ENCODE measurements at places on chromosomes 5 and 9.

DNA sequence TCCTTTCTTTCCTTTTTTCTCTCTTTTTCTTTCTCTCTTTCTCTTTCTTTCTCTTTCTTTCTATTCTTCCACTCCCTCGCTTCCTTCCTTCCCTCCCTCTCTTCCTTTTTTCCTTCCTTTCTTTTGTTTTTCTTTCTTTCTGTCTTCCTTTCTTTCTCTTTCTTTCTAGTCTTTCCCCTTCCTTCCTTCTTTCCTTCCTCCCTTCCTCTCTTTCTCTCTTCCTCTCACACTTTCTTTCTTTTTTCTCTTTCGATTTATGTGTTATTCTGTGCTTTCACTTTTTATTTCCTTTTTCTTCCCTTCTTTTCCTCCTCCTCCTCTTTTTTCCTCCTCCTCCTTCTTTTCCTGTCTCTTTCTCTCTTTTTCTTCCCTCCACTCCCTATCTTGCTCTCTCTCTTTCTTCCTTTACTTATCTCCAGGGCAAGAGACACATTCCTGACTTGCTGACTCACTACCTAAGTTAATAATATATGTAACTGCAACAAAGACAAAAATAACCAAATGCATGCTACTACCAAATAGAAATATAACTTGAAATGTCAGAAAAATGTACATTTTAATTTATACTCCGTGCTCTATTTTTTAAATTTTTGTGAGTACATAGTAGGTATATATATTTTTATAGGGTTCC lies 445.5 kb downstream of the GABRG2 start:
- DNase-seq = no peak

DNA sequence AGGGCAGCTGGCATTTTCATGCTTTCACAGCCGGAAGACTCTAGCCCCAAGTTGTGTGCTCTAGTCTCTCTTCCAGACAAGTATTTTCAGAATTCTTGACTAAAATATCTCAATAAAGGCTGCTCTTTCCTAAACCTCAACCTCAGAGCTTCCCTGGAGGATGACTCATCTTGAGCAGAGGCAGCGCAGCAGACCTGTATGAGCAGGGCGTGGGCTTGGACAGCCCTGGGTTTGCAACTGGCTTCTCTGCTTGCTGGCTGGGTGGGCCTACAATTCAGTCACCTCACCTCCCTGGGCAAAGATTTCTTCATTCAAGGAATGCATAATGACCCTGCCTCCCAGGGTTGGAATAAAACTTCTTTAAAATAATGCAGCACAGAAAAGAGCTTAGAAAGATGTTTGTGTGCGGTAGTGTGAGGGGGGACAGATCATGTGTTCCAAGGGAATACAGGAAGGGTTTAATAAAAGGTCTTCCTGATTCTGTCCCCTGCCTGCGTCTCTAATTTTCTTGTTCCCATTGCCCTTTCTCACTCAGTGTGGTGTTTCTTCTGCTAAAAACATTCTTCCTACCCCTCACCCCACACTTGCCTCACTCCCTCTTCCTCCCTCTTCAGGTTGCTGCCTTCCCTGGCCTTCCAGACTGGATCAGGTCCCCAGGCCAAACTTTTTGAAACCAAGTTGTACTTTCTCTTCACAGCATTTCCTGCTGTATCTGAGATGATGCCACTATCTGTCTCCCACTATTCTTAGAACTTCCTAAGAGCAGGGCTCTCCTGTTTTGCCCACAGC lies 39.4 kb upstream of the MAP1B start:
- DNase-seq = no peak

GRCh38 chr5:176371621-176372539 lies 6.6 kb downstream of the ARL10 start:
- no peak for DNase-seq

DNA sequence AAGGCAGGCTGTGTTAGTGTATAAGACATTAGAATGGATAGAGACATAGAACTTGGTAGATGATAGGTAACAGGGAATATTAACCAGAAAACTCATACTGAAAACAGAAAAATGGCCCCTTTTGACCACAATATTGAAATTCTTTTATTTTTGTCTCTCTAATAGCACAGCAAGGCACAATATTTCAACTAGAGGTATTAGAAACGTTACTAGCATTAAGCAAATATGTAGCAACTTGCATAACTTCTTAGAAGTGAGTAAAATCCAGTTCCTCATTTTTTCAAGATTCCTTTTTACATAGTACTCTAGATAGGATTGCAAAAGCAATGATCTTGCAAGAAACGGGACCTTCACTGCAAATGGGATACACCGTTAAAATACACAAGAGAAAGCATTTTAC lies 102.7 kb upstream of the VCAN start:
- no peak for DNase-seq

- DNase-seq = peak; percentile 64
Observed at GRCh38 chr5:177317959-177318377, 6.3 kb upstream of the MXD3 start.

- no peak for DNase-seq
Observed at GRCh38 chr9:128001779-128002298, 21.1 kb upstream of the EEIG1 start.

DNA sequence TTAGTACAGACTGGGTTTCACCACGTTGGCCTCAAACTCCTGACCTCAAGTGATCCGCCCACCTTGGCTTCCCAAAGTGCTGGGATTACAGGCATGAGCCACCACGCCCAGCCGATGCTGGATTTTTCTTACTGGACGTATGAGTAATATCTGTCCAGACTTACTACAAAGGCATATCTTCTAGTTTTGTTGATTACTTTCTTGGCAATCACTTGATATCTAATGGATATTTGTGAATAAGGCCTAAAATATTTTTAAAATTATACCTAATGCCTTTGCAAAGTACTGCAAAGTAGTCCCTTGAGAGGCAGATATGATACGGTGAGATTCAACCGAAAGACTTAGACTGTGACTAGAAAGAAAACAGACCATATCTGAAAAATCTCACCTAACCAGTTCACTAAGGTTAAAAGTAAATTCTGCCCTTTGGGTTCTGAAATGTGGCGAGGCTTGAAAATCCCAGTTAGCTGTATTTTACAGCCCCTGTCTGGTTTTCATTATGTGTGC lies 152.1 kb downstream of the GNAQ start:
- no peak for DNase-seq

GRCh38 chr9:34451545-34451944 lies 6.8 kb downstream of the FAM219A start:
- DNase-seq = no peak

DNA sequence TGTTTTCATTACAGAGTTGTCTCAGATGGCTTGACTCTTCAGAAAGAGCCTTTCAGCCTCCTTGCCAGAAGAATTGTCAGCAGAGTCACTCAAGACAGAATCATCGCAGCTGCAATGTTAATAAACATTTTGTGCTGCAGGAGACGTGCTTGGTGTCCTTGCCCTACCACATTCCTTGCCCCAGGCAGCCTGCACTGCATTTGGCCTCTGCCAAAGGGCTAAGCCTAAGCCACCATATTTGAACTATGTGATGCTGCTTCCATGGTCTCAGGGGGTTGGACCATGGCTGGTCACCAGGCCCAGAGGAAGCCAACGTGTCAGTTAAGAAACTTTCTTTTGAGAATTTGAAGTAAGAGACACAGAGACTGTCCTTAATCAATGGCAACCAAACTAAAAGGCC lies 145.4 kb downstream of the ACTL7B start:
- DNase-seq = no peak

DNA sequence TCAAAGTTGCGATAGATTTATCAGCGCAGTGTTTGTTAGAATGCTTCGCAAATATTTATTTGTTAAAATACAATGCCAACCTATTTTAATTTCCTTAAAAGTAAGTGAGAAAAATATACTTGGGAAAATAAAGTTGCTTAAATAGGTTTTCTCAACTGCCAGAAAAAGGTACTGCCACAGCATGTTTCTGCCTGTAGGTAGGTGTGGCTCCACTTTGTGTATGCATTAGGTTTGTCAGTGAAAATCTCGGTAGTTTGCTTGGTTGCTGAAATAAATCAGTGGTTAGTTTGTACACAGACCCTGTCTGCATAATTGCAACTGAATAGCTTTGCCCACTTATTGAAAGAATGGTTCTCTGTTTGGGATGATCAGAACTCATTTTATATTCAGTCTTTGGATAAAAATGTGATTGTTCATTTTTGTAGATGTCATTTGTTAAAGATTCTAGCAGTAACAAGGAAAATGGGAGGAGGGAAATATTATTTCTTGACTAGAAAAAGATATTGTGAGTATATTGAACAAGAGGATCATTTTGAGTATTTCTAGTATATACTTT lies 25.7 kb downstream of the C9orf85 start:
- no peak for DNase-seq

- no peak for DNase-seq
Observed at GRCh38 chr5:113601423-113601822, 87.9 kb downstream of the YTHDC2 start.

DNA sequence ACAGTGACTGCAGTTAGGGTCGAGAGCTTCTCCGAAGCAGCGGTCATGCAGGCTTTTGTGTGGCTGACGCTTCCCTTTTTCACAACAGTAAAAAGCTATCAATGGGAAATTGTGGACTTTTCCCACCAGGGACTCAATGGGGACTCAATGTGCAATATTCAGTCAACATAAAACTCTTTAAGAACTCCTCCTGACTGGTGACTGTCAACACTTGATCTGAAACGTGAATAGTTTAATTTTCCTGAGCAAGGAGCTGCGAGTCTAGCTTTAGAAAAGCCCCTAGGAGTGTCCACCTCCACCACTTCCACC lies 28.7 kb downstream of the EXOC3 start:
- no peak for DNase-seq

GRCh38 chr9:28866951-28867350 lies 1293.7 kb upstream of the C9orf72 start:
- no peak for DNase-seq

DNA sequence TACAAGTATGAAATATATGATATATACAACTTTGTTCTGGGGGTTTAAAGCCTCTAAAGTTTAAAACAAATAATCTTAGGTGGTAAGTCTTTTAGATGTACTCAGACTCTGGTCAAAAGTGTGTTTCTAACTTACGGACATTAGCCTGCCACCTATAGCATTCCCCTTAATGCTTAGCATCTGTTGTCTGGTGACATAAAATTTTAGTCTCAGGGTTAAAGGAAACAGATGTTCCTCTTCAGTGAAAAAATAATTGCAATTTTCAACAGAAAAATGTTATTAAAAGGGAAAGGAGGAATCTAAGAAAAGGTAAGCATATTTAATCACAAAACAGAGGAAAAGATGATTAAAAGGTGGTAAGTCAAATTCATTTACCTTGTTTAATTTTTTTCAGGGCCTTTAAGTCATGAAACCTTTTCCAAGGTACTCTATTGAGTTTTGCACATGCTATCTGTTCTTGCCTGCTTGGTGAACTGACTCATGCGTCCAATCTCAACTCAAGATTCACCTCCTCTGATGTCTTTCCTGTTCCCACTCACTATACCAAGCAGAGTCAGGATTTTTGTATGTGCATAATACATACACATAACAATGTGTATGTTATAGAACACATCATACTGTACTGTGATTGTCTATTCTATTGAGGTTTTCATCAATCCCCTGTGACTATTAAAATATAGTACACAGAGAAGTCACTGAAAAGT lies 7.9 kb downstream of the TMEM167A start:
- no peak for DNase-seq

- peak; percentile 23 for DNase-seq
Observed at GRCh38 chr5:143434261-143435209, 31.0 kb upstream of the NR3C1 start.

DNA sequence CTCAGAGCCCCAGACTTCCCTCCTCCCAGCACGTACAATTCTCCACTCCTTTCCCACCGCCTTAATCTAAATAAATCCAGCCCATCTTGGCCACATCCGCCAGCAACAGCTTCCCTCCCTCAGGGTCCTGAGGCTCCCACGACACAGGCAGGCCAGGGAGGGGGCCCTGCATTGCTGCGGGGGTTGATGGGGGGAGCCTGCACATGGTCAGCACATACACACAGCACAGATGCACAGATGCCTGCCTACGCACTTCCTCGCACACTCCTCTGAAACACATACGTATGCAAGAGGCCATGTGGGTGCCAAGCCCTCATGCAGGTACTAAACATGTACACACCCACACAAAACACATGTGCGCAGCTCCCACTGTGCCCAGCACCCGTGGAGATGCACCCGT lies 14.8 kb downstream of the PDGFRB start:
- DNase-seq = no peak

GRCh38 chr9:36718612-36719011 lies 145.9 kb downstream of the MELK start:
- no peak for DNase-seq

GRCh38 chr5:98514215-98514614 lies 259.2 kb upstream of the RGMB start:
- DNase-seq = no peak

- DNase-seq = no peak
Observed at GRCh38 chr5:132228241-132229035, 785 bp upstream of the P4HA2 start.

- DNase-seq = no peak
Observed at GRCh38 chr5:152288917-152289595, 116.0 kb downstream of the NMUR2 start.

DNA sequence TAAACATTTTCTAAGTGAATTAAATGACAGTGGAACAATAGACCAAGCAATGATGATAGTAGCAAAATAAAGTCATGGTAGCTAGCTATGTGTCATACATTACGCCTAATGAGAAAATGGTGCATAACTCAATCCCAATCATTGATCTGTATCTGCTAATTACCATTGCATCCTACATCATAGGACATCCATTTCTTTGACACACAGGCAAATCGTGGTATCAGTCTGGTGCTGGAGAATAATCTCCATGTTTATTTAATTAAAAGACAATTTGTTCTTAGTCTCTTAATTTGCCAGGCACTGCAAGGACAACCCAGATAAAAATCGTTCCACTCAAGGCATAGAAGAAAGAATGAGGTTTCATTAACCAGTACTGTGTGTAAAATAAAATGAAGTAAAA lies 89.6 kb upstream of the SMC5 start:
- no peak for DNase-seq

DNA sequence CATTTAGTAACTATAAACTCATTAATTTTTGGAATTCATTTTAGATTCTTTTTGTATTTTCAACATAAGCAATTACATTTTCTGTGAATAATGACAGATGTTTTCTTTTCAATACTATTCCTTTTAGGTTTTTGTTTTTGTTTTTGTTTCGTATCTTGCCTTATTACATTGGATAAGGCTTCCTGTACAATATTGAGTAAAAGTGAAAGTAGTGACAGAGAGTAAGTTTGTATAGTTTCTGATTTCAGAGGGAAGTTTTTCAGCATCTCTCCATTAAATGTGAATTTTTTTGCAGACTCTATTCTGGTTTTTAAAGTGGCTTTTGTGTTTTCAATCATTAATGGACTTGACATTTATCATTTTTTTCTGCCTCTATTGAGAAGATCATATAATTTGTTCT lies 12.8 kb upstream of the CAMK4 start:
- no peak for DNase-seq

DNA sequence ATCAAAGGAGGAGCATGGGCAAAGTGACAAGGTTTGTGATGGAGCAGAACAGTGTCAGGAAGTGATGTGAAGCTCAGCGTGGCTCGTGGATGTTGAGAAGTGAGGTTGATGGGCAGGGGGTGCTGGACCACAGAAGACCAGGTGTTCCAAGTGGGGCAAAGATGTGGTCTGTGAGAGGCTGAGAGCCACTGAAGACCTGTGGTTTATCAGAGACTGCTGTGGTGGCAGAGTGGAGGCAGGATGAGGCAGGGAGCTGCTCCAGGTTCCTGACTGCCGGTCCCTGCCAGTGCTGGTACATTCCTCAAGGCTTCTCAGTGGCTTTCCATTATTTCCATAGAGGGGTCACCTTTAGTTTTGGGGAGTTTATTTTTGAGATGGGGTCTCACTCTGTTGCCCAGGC lies 19.1 kb downstream of the PALM2AKAP2 start:
- DNase-seq = no peak

- DNase-seq = no peak
Observed at GRCh38 chr5:154315196-154315595, 124.7 kb downstream of the GALNT10 start.

GRCh38 chr5:83095957-83096539 lies 18.7 kb downstream of the XRCC4 start:
- DNase-seq = no peak

Measured in activated T-cell treated with anti-CD3 and anti-CD28 coated beads for 1 hour (primary cell).